ENCODE measurements at places on chromosomes 5 and 9.

GRCh38 chr5:131064669-131065371 is 100.2 kb downstream of the HINT1 start:
- DNase-seq: no peak

- DNase-seq: no peak
Measured at GRCh38 chr5:86679529-86679928, 61.8 kb downstream of the COX7C start.

DNA sequence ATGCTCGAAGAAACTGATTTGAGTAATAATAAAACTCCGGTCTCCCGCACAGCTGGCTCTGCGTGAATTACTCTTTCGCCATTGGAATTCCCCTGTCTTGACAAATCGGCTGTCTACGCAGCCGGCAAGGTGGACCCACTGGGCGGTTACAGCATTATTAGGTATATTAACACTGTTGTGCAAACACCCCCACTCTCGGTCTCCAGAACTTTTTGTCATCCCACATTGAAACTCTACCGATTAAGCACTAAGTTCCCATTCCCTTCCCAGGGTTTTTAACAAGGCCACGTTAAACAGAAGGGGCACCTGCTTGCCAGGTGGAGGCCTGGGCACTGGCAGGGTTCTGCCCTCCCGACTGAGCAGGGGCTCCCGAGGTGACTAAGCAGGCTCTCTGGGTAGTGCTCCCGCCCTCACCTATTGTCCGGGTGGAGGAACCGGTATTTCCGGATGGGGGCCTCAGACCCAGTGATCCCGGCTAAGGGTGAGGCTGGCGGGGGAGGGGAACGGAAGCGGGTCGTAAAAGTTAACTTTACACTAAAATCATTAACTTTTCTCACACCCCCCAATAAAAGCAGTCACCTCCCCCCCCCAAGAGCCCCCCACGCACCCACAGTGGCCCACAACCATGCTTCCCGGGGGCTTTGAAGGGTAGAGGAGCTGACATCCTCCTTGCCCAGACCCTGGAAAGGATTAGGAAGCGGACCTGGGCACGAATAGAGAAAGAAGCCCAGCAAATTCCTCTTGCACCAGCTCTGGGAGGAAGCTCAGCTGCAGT is 53.5 kb upstream of the TJP2 start:
- DNase-seq: no peak

GRCh38 chr5:172939071-172939470 is 20.2 kb upstream of the RPL26L1 start:
- DNase-seq: no peak

DNA sequence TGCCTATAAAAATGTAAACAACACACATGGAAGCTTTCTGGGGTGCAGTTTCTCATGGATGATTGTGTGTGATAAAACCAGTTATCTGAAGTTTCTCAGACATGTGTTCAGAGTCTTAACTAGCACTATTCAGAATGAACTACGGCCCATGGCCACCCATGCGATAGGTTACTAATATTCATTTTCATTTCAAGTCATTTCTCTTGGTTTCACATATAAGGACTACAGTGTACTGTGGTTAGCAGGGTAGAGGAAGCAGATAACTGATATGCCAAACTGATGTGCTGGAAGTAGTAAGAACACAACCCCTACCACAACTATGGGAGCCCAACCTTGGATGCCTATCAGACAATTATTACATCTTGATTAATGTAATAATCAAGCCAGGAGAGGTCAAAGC is 372.1 kb downstream of the DTWD2 start:
- no peak for DNase-seq

DNA sequence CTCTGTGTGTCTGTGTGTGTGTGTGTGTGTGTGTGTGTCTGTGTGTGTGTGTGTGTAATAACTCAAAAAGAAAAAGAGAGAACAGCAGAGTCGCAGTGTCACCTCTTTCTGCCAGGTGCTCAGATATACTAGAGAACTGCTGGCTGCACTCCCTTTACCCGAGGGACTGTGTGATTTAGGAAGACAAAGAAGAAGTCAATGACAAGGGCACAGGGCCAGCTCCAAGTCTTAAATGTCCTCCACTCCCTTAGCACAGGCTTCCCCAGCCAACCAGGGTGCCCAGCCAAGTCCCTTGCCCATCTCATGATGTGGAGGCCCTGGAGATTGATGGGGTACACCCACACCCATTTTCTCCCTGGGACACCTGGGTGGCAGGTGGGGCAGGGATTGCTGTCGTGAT is 8.7 kb downstream of the CCNJL start:
- no peak for DNase-seq

- DNase-seq: no peak
Measured at GRCh38 chr5:163869581-163869980, 364.2 kb downstream of the MAT2B start.

DNA sequence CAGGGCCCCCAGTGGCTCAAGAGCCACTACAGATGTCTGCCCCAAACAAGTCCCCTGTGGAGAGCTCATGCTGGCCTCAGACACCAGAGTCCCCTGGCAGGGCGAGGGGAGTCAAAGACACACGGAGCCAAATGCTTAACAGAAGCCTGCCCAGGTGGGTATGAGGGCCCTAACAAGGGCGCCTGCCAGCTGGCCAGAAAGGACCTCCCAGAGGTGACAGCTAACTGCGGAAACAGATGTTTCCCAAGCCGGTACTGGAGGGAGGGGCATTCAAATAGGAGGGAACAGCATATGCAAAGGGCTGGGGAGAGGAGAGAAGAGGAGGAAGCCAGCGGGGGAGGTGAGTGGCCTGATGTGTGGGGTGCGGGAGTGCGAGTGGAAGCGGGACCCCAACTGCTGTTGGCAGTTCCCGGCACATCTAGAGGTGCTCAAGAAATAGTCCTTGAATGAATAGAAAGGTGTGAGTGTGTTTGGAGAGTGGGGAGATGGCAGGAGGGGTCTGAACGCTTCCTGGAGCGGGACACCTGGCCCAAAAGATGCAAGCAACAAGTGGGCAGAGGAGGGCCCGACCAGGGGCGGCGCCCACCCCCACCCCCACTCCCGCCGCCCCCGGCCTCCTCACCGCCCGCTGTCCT is 824 bp downstream of the MXD3 start:
- DNase-seq: no peak

DNA sequence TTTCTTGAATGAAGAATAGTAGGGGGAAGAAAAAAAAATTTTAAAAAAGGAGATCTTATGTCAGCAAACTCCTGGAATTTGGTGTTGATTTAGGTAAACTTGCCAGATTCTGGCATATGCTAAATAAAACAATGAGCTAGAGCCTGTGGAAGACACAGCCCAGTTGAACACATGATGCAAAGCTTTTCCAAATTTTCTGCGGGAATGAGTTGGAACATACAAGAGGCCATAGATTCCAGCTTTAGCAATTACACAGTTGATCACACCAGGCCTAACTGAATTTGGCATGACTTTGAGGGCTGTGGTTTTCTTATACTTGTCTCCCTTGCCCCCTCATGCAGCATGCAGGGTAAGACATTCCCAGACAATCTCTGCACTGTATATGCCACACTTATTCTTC is 297.0 kb downstream of the SH3GL2 start:
- DNase-seq: no peak

GRCh38 chr9:113978725-113979342 is 99.3 kb downstream of the AMBP start:
- DNase-seq: no peak

DNA sequence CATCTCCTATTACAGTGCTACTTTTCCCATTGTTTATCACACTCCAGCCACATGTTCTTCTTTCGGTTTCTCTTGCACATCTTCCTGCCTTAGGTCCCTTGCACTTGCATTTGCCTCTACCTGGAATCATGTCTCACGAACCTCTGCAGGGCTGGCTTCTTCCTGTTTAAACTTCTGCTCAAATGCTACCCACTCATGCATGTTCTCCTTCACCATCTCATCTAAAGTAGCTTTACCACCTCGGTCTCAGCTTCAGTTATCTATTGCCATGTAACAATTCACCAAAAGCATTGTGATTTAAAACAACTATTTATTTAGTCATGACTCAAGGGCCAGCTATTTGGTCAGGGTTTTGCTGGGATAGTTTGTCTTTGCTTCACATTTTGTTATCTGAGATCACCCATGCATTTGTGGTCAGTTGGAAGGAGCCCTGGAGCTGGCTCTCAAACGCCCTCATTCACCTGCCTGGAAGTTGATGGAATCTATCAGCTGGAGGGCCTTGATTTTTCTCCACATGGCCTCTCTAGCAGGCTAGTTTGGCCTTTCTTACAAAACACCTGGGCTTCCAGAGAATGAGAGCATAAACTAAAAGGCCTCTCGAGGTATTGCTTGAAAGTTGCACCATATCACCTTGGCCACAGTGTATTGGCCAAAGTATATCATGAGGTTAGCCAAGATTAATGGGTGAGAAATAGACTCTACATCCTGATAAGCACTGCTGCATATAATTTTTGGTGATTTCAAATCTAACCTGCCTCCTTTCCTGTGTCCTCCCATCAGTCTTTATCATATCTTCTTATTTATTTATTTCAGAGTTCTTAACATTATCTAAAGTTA is 21.4 kb downstream of the SPINK1 start:
- no peak for DNase-seq

DNA sequence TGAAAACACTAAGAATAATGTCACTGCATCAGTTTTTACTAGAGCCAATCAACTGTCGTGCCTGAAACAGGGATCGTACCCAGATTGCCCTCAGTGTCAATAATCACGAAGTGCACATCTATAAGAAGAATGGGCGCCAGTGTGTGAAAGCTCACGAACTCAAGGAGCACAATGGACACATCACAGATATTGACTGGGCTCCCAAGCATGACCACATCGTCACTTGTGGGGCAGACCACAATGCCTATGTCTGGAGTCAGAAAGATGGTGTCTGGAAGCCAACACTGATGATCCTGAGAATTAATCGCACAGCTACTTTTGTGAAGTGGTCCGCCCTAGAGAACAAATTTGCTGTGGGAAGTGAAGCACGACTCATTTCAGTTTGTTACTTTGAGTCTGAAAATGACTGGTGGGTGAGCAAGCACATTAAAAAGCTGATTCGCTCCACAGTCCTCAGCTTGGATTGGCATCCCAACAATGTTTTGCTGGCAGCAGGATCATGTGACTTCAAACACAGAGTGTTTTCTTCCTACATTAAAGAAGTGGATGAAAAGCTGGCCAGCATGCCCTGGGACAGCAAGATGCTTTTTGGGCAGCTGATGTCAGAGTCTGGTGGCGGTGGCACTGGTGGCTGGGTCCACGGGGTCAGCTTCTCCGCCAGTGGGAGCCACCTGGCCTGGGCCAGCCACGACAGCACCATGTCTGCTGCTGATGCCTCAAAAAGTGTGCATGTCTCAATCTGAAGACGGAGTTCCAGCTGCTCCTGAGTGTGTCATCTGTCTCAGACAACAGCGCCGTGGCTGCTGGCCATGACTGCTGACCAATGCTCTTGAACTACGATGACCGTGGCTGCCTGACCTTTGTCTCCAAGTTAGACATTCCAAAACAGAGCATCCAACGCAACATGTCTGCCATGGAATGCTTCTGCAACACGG is 32.2 kb downstream of the NSA2 start:
- no peak for DNase-seq

DNA sequence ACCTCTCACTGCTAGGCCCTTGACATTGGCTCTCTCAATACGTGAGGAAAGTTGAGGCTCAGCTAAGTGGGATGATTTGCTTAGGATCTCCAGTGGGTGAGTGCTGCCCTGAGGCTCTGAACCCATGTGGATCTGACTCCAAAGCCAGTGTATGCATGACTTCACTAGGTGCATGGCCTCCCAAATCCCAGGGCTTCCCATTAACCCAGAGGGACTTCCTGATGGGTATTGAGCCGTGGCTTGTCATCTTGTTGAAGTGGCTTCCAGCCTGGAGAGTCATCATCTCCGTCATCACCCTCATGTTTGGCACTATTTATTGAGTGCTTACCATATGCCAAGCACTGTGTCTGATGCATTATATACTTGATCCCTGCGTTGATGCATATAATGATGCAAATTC is 37.3 kb upstream of the TEX48 start:
- DNase-seq: no peak

- no peak for DNase-seq
Measured at GRCh38 chr5:15215056-15215455, 284.9 kb upstream of the FBXL7 start.

DNA sequence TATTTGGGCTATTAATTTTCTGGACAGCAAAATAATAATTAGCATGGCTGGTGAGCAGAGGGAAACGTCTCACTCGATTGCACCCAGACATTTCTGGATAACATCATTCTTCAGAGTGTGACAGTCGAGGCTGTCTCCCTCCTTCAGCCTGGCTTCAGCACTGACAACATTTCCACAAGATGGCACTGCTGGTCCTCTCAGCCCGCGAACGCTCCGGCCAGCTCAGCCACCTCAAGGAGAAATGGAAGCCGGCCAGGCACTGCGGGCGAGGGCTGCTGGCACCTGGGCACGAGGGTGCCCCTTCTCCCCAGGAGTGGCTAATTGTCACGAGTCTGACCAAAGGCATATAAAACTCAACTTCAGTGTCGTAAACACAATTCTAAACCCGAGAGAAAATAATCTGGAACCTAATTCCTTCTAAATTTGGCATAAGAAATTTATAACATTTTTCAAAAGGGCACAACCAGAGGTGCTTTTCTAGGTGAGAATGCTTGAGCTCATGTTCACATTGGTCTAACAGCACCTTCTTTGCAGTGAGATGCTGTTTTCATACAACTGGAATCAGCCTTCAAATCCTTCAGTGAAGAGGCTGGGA is 65.9 kb downstream of the DAP start:
- DNase-seq: no peak

DNA sequence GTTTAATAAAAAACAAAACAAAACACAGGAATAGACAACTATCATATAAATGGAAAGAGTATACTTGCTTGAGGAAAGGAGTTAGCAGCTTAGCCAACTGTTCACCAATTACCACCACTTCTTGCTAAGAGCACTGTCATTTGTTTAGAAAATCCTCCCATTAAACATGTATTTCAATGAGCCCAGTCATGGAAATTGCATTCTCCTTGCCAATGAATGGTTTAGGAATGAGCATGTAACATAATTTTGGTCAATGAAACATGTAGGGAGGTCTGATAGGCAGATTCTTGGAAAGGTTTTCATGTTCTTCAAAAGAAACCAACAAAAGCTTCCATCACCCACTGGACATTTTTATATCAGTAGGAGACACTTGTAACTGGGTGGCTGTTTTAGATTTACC is 502.8 kb upstream of the PAPPA start:
- DNase-seq: no peak

DNA sequence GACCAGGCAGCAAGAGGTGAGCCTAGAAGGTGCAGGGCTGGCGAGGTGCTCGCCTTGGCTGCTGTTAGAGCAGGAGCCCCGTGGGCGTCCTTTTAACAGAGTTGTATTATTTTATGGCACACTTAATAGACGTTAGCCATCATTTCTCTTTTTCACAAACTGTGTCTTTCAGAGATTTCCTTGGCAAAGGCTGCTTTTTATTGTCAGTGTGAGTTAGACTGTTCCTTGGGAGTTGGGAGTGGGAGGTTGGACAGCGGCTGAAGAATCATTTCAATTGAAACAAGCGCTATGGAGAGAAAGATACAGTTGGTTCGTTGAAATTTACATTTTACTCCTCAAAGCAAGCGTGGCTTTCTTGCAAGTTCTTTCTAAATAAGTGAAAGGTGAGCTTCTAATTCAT is 133.2 kb downstream of the TRIO start:
- DNase-seq: no peak

GRCh38 chr5:73039082-73039481 is 81.3 kb upstream of the TMEM171 start:
- no peak for DNase-seq

All from stimulated activated CD4-positive, alpha-beta T cell treated with anti-CD3 and anti-CD28 coated beads, Interleukin-1b, Interleukin-23, amount 100 ng/mL, for 1 hour (primary cell).